ENCODE measurements at places on chromosomes 7 and 10.
A peak's percentile ranks its signal among the peaks of the same experiment; 100 is the strongest.

DNA sequence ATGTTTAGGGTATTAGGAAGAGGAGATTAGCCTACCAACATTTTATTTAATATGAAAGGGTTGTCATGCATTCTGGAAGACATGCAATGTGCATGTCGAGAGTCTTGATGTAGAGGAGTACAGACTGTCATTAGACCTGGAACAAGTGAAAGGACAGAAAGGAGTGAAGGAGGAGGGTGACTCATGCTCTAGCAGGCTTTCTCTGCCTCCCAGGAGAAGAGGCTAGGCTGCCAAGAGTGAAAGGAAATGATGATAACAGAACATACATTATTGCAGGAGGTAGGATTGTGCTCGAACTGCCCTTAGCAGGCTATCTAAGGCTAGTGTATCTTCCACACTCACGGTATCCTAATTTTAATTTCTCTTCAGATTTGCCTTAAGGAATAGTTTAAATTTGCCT, 228.8 kb downstream of the EXOC4 start:
- DNase-seq = no peak

DNA sequence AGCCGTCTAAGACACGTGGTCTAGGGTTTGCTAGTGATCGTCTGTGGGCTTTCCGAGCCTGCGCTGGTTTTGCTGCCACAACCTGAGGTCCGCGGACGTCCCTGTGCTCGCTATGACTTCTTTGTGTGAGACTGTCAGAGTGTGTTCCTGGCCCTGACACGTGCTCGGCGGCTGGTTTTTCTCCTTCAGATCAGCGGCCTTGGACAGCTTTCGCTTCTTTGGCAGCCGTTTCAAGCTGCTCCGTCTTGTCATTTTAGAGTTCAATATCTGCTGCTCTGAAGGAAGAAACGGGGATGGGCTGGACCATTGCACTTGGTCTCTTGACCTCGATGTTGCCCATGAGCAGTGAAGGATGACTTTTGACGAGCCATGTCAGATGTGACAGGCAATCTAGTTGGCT, 147.3 kb downstream of the MGMT start:
- DNase-seq = no peak

GRCh38 chr10:86830043-86830591, 73.7 kb downstream of the BMPR1A start:
- no peak for DNase-seq

- DNase-seq = no peak
These were observed 143.8 kb downstream of the TPST1 start for GRCh38 chr7:66348959-66349358.

GRCh38 chr7:131131012-131131745, 196.5 kb upstream of the MKLN1 start:
- no peak for DNase-seq

- no peak for DNase-seq
These were observed 214.1 kb downstream of the TFEC start for GRCh38 chr7:115816318-115816974.

- DNase-seq = no peak
These were observed 204.7 kb downstream of the NXPH1 start for GRCh38 chr7:8638076-8638475.

- no peak for DNase-seq
These were observed 24.5 kb downstream of the SNX13 start for GRCh38 chr7:17915796-17916195.

- DNase-seq = no peak
These were observed 25.5 kb upstream of the ECHDC3 start for GRCh38 chr10:11716686-11717085.

- DNase-seq = no peak
These were observed 40.6 kb upstream of the PIK3CG start for GRCh38 chr7:106824458-106824857.

GRCh38 chr10:11106621-11107374, 89.1 kb downstream of the CELF2 start:
- no peak for DNase-seq

DNA sequence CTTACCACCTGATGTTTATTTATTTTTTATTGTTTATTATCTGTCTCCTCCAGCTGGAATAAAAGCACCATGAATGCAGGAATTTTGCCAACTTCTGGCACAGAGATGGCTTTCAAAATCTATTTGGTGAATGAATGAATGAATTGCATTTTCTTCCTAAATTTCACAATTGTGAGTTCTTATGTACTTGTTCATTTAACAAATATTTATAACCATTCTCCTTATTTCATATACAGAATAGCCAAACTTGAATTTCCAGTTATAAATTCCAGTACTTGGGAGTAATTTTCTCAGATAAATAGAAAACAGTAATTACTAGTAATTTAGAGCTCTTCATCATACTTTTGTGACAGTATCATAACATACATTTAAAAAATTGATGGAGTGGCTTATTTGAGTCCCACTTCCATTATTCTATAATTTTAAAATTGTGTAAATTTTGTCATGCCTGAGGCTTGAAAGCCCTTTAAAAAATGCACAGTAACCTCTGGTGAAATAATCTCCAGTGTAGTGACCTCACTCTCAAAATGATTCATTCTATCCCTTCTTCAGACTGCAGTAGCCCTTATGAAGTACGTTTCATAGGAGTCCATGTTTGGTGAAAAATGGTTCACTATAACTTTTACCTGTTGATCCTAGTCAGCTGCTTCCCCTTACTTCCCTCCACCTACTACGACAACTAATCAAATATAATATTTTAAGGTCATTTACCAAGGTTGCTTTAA, 40.0 kb upstream of the SRI start:
- DNase-seq = no peak

DNA sequence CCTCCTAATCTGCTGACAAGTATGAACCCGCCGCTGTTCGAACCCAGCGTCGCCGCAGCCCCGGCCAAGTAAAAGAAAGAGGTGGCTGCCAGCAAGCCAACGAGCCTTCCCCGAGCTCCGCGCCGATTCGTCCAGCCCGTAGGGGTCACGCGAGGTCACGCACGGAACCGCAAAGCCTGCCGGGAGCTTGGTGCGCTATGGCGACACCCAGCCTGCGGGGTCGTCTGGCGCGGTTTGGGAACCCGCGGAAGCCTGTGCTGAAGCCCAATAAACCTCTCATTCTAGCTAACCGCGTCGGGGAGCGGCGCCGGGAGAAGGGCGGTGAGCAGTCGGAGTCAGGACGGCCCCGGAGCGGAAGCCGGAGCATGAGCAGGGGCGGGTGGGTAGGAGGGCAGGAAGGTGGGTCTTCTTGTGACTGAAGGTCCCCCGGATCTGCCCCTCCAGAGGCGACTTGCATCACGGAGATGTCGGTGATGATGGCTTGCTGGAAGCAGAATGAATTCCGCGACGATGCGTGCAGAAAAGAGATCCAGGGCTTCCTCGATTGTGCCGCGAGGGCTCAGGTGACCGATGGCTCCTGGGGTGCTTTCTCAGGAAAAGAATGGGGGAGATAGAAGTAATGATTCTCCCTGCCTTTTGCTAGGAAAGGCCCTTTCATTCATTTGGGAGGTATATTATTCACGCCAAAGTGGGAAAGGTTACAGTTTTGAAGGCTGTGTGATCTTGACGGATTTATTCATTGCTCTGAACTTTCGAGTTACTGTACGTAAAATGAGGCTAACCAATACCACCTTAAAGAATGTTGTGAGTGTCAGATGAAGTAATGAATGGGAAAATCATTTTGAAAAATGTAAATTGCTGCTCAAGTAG, at the start of gene CHCHD1:
Gene CHCHD1 (plus strand): TSS at position 170 of the 870 bp plus-strand sequence. CDS start 28 bp downstream, at position 198.
- peak; percentile 84 for DNase-seq

DNA sequence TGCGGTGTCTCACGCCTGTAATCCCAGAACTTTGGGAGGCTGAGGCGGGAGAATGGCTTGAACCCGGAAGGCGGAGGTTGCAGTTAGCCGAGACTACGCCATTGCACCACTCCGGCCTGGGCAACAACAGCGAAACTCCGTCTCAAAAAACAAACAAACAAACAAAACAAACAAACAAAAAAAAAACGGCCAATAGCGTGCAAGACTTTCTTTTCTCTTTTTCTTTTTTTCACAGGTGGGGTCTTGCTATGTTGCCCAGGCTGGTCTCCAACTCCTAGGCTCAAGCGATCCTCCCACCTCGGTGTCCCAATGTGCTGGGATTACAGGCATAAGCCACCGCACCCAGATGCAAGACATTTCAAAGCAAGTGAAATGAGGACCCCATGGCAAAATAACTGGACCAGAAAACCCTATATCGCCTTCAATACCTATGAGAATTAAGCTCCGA, 1.6 kb downstream of the PSAP start:
- no peak for DNase-seq

DNA sequence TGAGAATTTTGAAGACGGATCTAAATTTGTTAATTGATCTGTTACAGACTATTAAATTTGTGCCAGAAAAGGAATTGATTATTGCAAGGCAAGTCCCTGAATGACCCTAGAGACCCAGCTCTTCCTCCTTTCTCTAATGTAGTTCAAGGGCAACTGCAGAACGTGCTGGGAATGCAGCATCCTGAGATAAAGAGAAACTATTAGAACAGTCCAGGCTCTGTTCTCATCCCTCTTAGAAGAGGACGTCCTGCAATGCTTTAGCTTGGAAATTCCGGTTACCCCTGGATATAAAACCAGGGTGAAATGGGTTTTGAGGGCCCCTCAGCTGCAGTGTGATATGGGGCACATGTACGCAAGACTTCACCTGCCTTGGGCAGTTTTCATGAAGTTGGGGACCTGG, 67.3 kb downstream of the PTN start:
- DNase-seq = no peak

DNA sequence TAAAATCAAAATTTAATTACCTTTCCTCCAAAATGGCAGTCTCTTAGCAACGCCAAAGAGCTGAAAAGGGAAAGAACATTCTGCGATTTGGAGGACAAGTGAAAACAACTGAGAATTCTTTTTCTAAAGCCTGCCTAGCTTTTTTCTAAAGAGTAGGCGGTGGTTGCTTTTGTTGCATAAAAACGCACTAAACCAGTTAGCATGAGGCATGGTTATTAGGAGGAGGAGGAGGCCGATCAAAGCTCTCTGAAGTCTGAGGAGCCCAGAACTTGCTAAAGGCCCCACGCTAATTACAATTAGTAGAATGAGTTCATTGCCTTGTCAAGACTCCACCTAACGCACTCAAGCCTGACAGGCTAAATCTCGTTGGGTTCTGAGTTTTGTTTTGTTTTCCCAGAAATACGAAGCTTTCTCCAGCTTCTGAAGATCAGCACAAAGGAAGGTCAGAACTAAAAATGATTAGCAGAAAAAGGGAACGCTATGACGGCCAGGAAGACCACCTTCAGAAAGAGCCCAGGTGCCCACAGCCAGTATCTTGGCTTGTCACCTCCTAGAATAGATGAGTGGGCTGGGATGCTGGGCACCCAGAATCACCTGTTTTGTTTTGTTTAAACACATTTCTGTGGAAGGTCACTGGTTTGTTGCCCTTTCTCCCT, 72.0 kb downstream of the FGFR2 start:
- no peak for DNase-seq

DNA sequence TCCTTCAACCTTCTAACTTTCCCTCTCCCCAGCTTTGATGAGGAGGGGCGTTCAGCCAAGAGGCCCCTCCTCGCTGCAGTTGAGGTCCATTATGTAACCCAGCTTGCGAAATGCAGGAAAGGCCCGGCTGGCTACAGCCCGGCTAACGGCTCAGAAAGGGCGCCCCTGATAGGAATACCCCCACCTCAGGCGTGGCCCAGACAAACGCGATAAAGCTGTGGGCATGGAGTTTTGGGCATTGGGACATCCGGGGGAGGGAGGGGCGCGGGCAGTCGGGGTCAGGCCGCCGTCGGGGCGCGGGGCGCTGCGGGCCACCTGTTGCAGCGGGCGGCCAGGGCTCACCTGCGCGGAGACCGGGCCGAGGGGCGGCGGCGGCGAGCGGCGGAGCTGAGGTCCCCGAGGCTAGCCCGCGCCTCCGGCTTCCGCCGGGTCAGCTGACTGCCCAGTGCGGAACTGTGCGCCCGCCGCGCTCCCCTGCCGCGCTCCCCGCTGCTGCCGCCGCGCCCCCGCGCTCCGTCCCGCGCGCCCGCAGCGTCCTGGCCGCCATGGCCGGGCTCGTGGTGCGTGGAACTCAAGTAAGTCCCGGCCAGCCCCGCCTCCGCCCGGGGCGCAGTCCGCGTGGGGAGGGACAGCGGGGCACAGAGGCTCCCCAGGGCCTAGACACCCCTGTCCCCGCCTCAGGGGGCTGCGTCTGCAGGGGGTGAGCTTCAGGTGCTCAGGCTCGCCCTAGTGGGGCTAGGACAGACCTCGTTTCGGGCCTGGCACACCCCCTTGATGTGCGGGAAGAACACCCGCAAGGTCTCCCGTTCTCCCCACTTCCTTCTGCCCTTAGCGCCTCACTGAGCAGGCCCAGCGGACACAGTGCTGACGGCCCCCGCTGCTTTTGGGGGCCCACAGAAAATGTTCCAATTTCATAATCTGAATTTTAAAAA, at the start of gene LRMDA:
Gene LRMDA (plus strand): TSS at position 445 of the 932 bp plus-strand sequence.
- no peak for DNase-seq

GRCh38 chr10:31146491-31147209, 115.0 kb upstream of the ZNF438 start:
- DNase-seq = no peak
